Hematopoietic multipotent progenitor cell (in vitro differentiated cells): ENCODE measurements at places on chromosomes 12 and 14.

GRCh38 chr12:69468237-69469026 lies 1.8 kb upstream of the FRS2 start:
- DNase-seq, result no peak

- DNase-seq, result no peak
Observed at GRCh38 chr12:121036810-121037326, 2.2 kb downstream of the OASL start.

GRCh38 chr14:68358500-68358899 lies 434.4 kb downstream of the ZFP36L1 start:
- DNase-seq, result no peak

DNA sequence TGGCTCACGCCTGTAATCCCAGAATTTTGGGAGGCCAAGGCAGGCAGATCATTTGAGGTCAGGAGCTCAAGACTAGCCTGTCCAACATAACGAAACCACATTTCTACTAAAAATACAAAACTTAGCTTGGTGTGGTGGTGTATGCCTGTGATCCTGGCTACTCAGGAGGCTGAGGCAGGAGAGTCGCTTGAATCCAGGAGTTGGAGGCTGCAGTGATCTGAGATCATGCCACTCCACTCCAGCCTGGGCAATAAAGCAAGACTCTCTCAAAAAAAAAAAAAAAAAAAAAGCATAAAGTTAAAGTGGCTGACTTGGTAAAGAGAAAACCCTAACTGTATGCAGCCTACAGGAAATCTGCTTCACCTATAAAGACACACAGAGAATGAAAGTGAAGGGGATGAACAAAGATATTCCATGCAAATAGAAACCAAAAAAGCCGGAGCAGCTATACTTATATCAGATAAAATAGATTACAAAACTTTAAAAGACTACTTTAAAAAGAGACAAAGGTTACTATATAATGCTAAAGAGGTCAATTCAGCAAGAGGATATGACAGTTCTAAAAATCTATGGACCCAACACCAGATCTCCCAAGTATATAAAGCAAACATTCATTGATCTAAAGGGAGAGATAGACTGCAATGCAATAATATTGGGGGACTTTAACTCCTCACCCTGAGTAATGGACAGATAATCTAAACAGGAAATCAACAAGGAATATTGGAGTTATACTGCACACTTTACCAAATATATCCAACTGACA lies 4.1 kb downstream of the CLEC2B start:
- no peak for DNase-seq
